Astrocyte (in vitro differentiated cells and primary cell): ENCODE measurements at places on chromosomes 3 and 15. TPM values are rescaled to one million over a fixed set of nuclear protein-coding genes. Genes with fewer than 3 reads are reported as not detected.

GRCh38 chr15:65631503-65631902, 9.8 kb downstream of the SLC24A1 start:
- H3K36me3 ChIP-seq = no peaks in the 10 kb centered on the region
- H3K27ac ChIP-seq = no peak overlapping the region
- no peaks in the 10 kb centered on the region for H3K27me3 ChIP-seq
- H3K4me1 ChIP-seq = no peaks in the 10 kb centered on the region
- no peak for DNase-seq

DNA sequence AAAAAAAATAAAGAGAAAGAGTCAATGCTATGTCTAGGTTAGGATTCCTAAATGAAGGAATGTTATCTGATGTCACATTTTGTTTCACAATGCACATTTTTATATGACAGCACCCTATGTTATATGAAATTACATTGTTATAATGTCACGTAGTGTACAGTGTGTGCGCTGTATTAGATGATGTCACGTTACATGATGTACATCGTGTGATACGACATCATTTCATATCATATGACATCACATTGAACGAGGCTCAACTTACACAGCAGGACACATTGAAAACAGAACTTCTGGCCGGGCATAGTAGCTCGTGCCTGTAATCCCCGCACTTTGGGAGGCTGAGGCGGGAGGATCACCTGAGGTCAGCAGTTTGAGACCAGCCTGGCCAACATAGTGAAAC, 150.0 kb downstream of the OCA2 start:
- H3K36me3 ChIP-seq = no peaks in the 10 kb centered on the region
- H3K4me1 ChIP-seq = no peaks in the 10 kb centered on the region
- H3K4me3 ChIP-seq = no peak overlapping the region
- H3K27ac ChIP-seq = no peak overlapping the region
- no peaks in the 10 kb centered on the region for H3K27me3 ChIP-seq
- DNase-seq = no peak

DNA sequence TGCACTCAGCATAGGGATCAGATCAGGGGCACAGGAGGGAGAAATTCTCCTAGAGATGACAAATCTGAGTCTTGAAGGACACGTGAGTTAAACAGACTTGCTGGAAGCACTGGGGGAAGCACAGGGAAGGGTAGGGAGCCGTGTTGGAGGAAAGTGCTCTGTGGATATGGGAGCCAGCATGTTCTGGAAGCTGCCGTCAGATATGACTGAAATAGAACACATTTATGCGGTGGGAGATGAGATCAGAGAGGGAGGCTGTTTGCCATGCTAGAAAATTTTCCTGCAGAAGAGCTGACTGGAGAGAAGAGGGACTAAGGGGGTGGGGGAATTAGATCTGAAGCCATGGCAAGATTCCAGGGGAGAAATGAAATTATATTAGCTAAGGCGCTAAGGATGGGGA, 1.8 kb downstream of the TAMM41 start:
- peaks cover 9% of the 10 kb centered on the region for H3K4me1 ChIP-seq
- H3K36me3 ChIP-seq = peaks cover 21% of the 10 kb centered on the region
- DNase-seq = no peak
- H3K27ac ChIP-seq = no peak overlapping the region

- no peak overlapping the region for H3K27ac ChIP-seq
- H3K4me1 ChIP-seq = no peaks in the 10 kb centered on the region
- no peak overlapping the region for H3K4me3 ChIP-seq
- H3K36me3 ChIP-seq = peaks cover 3% of the 10 kb centered on the region
These were observed 154.6 kb downstream of the ADAM10 start for GRCh38 chr15:58594898-58595297.

- no peak for DNase-seq
- H3K4me1 ChIP-seq = no peaks in the 10 kb centered on the region
- no peak overlapping the region for H3K4me3 ChIP-seq
- H3K36me3 ChIP-seq = peaks cover 5% of the 10 kb centered on the region
- no peaks in the 10 kb centered on the region for H3K27me3 ChIP-seq
These were observed 72.8 kb upstream of the RBM5 start for GRCh38 chr3:50015918-50016317.

DNA sequence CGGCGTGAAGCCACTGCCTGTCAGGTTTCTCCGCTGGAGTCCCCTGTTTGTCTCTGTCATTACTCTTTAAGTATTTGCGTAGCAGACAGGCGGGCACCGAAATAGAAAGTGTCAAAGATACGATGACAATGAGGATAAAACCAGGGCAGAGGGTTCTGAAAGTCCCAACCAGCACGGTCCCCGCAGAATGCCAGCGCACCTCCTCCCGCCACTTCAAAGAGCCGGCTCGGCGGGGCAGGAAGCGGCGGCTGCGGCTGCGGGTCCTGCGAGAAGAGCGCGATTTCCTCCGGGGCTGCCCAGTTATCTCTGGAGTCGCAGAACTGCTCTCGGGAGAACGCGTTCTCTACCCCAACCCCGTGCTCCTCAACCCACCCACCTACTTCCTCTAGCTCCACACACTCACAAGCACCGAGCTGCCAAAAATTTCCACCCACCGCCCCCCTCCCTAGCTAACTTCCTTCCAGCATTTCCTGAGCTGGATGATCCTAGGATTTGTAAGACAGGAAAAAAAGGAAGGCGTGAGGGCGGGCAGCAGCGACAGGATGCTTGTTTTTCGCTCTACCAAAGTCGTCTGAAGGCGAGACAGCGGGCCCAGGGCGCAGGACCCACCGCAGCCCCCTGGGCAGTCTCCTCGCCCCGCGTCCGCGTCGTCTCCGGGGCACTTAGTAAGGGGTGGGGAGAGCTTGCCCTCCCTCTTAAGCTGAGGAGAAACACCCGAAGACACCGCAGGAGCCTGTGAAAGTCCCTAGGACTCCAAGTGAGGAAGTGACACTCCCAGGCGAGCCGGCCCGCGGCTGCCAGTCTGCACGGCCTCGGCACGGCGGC, at the start of gene ARHGAP31:
Gene ARHGAP31 (plus strand): TSS at position 513 of the 825 bp plus-strand sequence. CDS start 522 bp downstream, outside the sequence.
- peak within 1 kb of the TSS; percentile 86 for H3K27ac ChIP-seq
- peaks cover 7% of the 10 kb centered on the region for H3K36me3 ChIP-seq
- H3K27me3 ChIP-seq = no peaks in the 10 kb centered on the region
- H3K4me1 ChIP-seq = peaks cover 28% of the 10 kb centered on the region

GRCh38 chr3:57569859-57570450, 13.9 kb downstream of the PDE12 start:
- H3K27ac ChIP-seq = no peak overlapping the region
- H3K36me3 ChIP-seq = peaks cover 58% of the 10 kb centered on the region

GRCh38 chr3:53813876-53814275, 32.3 kb downstream of the CHDH start:
- H3K4me3 ChIP-seq = no peak overlapping the region
- H3K36me3 ChIP-seq = no peaks in the 10 kb centered on the region
- no peaks in the 10 kb centered on the region for H3K4me1 ChIP-seq
- no peaks in the 10 kb centered on the region for H3K27me3 ChIP-seq

GRCh38 chr3:14957153-14957552, 9.8 kb downstream of the NR2C2 start:
- H3K27ac ChIP-seq = no peak overlapping the region
- no peak for DNase-seq
- H3K36me3 ChIP-seq = no peaks in the 10 kb centered on the region
- H3K4me1 ChIP-seq = no peaks in the 10 kb centered on the region

DNA sequence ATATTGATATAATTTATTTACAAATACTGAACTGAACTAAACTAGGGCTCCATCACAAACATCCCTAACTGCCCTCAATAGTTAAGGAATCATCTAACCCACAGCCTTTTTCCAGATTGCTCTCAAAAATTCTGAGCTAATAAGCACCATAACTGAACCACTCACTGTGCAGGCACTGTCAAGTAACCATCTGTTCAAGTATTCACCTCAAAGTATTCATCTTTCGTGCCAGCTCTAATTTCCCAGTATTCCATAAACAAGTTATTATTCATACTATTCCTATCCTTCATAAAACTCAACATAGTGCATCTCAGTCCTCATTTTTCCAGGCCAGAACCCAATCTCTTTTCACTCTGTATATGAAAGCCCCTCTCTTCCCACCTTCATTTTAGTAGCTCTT, 41.1 kb downstream of the THBS1 start:
- no peak overlapping the region for H3K4me3 ChIP-seq
- no peaks in the 10 kb centered on the region for H3K36me3 ChIP-seq
- no peak for DNase-seq
- peaks cover 18% of the 10 kb centered on the region for H3K4me1 ChIP-seq

GRCh38 chr3:114144909-114145688, 33.8 kb downstream of the DRD3 start:
- DNase-seq = peak; percentile 98
- peak overlapping the region; percentile 71 for H3K27ac ChIP-seq
- no peaks in the 10 kb centered on the region for H3K36me3 ChIP-seq
- no peaks in the 10 kb centered on the region for H3K27me3 ChIP-seq
- H3K4me1 ChIP-seq = peaks cover 23% of the 10 kb centered on the region

GRCh38 chr15:91465696-91466095, 365.6 kb downstream of the SV2B start:
- H3K4me1 ChIP-seq = no peaks in the 10 kb centered on the region
- H3K27me3 ChIP-seq = no peaks in the 10 kb centered on the region
- no peak for DNase-seq
- H3K36me3 ChIP-seq = no peaks in the 10 kb centered on the region
- no peak overlapping the region for H3K27ac ChIP-seq
- no peak overlapping the region for H3K4me3 ChIP-seq

DNA sequence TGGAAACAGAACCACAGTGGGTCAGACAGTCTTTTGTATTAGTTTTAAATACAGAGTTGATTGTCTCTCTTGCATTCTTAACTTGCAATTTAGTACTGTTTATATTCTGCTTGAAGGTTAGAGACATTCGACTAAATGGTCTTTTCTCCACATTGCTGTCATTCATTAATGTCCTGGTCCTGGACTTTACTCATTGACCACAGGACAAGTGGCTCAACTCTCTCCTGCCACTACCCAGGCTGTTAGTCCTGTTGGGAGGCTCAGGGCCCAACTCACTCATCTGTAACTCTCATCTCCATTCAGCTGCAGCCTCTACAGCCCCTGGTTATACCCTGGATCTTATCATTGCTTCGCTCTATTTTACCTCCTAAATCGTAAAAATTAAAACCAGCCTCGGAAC, 427.4 kb downstream of the LPP start:
- H3K4me1 ChIP-seq = peaks cover 39% of the 10 kb centered on the region
- no peak for DNase-seq

GRCh38 chr3:179953993-179954870, 82.5 kb downstream of the PEX5L start:
- H3K4me1 ChIP-seq = no peaks in the 10 kb centered on the region
- H3K27ac ChIP-seq = no peak overlapping the region

DNA sequence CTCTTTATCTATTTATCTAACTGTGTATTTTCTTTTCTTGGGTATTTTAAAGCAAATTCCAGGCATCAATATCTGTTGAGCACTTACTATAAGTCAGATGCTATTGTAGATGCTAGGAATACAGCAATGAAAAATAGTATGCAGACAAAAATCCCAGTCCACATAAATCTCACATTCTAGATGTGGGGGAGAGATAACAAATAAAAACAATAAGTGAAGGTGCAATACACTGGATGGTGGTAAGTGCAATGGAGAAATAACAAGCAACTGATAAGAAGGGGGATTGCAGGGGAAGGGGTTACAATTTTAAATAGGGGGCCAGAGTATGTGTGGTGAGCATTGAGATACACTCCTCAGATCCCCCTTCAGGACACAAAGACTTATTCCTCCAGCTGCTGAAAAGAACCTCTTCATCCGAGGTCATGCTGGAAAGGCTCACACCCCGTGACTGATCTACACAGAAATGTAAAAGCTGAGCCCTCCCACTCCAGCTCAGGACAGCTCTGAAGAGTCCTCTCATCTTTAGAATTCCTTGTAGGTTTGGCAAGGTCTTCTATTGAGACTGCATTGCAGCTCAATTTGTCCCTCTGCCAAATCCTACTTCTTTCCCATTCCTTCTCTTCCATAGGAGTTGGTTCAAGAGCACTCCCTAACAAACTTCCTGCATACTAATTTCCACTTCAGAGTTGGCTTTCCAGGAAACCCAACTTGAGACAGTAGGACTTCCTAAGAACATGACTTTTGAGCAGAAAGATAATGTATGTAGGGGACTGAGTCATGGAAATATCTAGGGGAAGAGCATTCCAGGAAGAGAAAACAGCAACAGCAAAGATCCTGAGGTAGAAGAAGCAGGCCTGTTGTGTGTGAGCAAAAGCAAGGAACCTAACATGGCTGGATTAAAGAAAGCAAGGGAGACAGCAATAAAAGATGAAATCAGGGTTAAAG, 8.1 kb upstream of the SCG3 start:
- H3K4me1 ChIP-seq = no peaks in the 10 kb centered on the region
- no peak overlapping the region for H3K27ac ChIP-seq
- no peaks in the 10 kb centered on the region for H3K36me3 ChIP-seq
- H3K4me3 ChIP-seq = no peak overlapping the region
- peaks cover 2% of the 10 kb centered on the region for H3K27me3 ChIP-seq
- DNase-seq = no peak

GRCh38 chr3:109553591-109554371, 216.4 kb upstream of the DPPA4 start:
- peak; percentile 81 for DNase-seq
- no peak overlapping the region for H3K4me3 ChIP-seq
- no peak overlapping the region for H3K27ac ChIP-seq
- no peaks in the 10 kb centered on the region for H3K4me1 ChIP-seq
- H3K36me3 ChIP-seq = no peaks in the 10 kb centered on the region
- H3K27me3 ChIP-seq = no peaks in the 10 kb centered on the region

DNA sequence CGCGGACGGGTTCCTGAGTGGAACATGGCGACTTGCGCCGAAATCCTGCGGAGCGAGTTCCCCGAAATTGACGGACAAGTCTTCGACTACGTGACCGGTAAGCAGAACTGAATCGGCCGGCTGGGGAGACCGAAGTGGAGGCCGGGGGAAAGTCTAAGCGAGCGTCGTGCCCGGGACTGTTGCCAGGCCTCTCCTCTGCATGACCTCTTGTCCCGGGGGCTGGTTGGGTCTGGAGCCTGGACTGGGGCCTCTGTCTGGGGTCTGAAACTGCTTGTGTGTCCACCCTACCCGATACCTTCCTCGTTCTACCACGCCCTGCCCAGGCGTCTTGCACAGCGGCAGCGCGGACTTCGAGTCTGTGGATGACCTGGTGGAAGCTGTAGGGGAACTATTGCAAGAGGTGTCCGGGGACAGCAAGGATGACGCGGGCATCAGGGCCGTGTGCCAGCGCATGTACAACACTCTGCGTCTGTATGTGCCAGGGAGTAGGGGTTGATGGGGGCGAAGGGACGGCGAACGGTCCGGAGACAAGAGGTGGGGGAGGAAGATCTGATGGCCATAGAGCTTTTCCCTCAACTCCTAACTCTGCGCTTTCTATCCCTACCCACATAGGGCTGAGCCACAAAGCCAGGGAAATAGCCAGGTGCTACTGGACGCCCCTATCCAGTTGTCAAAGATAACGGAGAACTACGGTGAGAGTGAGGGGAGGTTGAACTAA, at the start of gene ABCF3:
Gene ABCF3 (plus strand): TSS at position 16 of the 718 bp plus-strand sequence. CDS start 9 bp downstream, at position 25.
- H3K4me3 ChIP-seq = peak within 1 kb of the TSS; percentile 100
- DNase-seq = peak; percentile 40
- H3K36me3 ChIP-seq = peaks cover 47% of the 10 kb centered on the region
- no peaks in the 10 kb centered on the region for H3K27me3 ChIP-seq
- peak within 1 kb of the TSS; percentile 81 for H3K27ac ChIP-seq

GRCh38 chr3:68256635-68257223, 602.3 kb upstream of the SUCLG2 start:
- H3K36me3 ChIP-seq = no peaks in the 10 kb centered on the region
- no peaks in the 10 kb centered on the region for H3K27me3 ChIP-seq

GRCh38 chr3:150451329-150452048, 43.4 kb downstream of the TSC22D2 start:
- H3K36me3 ChIP-seq = peaks cover 5% of the 10 kb centered on the region
- H3K4me1 ChIP-seq = peaks cover 45% of the 10 kb centered on the region
- no peak overlapping the region for H3K27ac ChIP-seq
- no peak overlapping the region for H3K4me3 ChIP-seq
- no peaks in the 10 kb centered on the region for H3K27me3 ChIP-seq

GABRR3 gene
- not detected in 2 replicates for total RNA-seq

CHRNB4 gene
- total RNA-seq = not detected in 2 replicates

CCR5 gene
- not detected in 2 replicates for total RNA-seq

FANCD2OS gene
- total RNA-seq = not detected in 2 replicates

CSPG5 gene
- 1.2 and 2.2 TPM in 2 replicates for total RNA-seq

GPR160 gene
- 0.79 and 1.4 TPM in 2 replicates for total RNA-seq

SH3GL3 gene
- 2.5 and 2.7 TPM in 2 replicates for total RNA-seq

ESYT3 gene
- total RNA-seq = 2.0 and 2.6 TPM in 2 replicates

HTR3E gene
- total RNA-seq = not detected in 2 replicates
